Esophagus muscularis mucosa (tissue), 4 donors: ENCODE measurements at places on chromosomes 6 and 20. TPM values are rescaled to one million over a fixed set of nuclear protein-coding genes. Genes with fewer than 3 reads are reported as not detected.

RHAG gene
- total RNA-seq = 1.4 TPM

PRKN gene
- 14.5 TPM for total RNA-seq

DNA sequence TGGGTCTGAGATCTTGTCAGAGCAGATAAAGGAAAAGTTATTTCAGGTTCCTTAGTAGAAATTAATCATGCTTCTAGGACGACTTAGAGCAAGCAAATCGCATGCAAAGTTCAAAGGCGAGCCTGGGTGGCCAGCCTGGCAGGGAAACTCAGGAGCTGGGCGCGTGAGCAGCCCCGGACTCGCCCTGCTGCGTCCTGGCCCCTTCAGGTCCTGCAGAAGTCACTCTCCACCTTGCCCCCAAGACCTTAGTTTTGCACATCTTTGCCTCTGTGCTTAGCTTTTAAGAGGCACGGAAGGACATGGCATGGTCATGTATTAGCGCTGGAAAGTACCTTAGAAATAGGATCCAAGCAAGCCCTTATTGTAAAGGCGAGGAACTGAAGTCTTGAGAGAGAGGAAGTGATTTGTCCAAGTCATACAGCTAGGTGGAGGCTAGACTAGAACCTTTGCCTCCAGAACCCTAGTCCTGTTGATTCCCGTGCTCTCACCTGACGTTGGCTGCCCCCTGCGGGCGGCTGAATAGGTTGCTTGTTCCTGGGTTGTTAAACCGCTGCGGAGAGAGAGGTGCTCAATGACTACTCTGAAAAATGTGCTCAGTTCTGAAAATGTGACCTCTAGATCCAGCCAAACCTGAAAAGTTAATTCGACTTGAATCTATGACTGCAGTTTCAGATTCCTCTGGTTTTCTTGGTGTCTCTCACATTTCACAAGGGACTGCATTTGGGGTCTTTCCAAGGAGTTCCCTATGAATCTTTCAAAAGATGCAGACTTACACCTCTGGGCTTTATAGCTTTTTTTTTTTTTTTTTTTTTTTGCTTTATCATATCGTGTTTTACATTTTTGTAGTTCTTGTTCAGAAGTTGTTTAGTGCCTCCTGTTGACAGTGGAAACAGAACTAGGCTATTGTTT, 2.7 kb downstream of the MYB start:
- H3K27me3 ChIP-seq = peaks cover 4% of the 10 kb centered on the region
- H3K27ac ChIP-seq = no peak overlapping the region
- DNase-seq = no peak
- H3K4me1 ChIP-seq = peaks cover 31% of the 10 kb centered on the region
- H3K4me3 ChIP-seq = peak overlapping the region; percentile 76

- no peaks in the 10 kb centered on the region for H3K4me1 ChIP-seq
- H3K36me3 ChIP-seq = no peaks in the 10 kb centered on the region
- H3K27me3 ChIP-seq = no peaks in the 10 kb centered on the region
Observed at GRCh38 chr6:32558426-32559057, 28.5 kb upstream of the HLA-DRB5 start.

DNA sequence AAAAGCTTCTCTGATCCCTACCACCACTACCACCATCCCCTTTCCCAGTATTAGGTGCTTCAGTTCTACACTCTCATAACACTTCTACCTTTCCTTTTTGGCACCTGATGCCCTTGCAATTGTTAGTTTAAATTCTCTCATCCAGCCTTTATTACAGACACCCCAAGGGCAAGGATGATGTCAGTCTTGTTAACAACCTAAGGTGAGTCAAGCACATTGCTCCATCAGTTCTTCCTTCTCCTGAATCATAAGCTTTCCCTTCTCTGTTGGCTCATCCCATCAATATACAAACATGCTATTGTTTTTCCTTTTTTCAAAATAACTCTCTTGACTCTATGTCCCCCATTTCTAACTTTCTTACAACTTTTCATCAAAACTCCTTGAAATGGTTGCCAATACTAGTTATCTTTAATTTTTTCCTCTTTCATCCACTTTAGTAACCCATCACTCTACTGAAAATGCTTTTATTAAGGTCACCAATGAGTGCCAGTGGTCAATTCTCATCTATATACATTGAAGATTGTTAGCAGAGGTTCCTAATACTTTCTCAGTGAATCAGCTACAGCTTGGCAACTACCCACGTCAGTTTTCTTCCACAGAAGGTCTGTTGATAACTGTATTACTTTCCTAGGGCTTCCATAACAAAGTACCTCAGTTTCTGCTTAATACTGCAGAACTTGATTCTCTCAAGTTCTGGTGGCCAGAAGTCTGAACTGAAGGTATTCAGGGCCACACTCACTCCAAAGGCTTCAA, 97.1 kb upstream of the FLRT3 start:
- no peak overlapping the region for H3K27ac ChIP-seq
- no peak for DNase-seq
- no peaks in the 10 kb centered on the region for H3K27me3 ChIP-seq
- H3K4me1 ChIP-seq = no peaks in the 10 kb centered on the region

DNA sequence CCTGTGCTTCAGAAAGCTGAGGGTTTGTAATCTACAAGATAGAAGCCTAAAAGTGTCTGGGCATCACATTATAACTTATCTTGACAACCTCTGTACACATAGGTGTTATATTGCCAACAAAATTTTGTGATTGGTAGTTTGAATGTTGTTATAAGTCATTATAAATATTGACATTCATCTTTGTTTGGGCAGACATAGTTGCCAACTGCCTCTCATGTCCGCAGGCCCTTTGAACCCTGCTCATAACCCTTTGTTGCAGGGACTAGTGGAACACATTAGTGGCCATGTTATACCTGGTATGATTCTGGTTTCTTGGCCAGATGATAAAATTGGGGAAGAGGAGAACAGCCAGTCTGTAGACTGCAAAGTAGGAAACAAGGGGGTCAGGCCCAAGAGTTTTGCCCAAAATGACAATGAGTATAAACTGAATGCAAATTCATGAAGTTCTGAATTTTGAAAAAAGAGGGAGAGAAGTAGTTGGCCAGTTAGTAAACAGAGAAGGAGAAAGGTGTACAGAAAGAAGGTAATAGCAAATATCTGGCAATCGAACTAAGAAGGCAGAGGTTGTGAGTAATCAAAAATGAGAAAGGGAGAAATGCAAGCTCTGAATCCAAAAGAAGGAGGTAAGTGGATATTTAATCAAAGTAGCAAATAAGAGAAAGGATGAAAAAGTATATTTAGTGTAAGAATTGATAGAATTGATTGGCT, 21.6 kb upstream of the LMBRD1 start:
- H3K27me3 ChIP-seq = no peaks in the 10 kb centered on the region
- H3K4me3 ChIP-seq = no peak overlapping the region
- no peak overlapping the region for H3K27ac ChIP-seq
- no peak for DNase-seq
- H3K36me3 ChIP-seq = no peaks in the 10 kb centered on the region

DNA sequence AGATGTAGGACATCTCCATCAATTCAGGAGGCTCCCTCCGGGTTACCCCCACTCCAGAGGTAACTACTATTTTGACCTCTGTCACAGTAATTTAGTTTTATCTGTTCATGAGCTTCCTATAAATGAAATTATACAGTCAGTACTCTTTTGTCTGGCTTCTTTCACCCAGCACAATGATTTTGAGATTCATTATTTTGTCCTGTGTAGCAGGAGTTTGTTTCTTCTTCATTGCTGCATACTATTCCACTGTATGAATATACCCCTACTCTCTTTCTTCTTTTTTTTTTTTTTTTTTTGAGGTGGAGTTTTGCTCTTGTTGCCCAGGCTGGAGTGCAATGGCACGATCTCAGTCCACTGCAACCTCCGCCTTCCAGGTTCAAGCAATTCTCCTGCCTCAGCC, 11.8 kb upstream of the AP5S1 start:
- H3K27me3 ChIP-seq = no peaks in the 10 kb centered on the region
- no peak for DNase-seq
- peaks cover 18% of the 10 kb centered on the region for H3K36me3 ChIP-seq
